AG08395 (cell line): ENCODE measurements at places on chromosomes 11 and 22.
A peak's percentile ranks its signal among the peaks of the same experiment; 100 is the strongest.

DNA sequence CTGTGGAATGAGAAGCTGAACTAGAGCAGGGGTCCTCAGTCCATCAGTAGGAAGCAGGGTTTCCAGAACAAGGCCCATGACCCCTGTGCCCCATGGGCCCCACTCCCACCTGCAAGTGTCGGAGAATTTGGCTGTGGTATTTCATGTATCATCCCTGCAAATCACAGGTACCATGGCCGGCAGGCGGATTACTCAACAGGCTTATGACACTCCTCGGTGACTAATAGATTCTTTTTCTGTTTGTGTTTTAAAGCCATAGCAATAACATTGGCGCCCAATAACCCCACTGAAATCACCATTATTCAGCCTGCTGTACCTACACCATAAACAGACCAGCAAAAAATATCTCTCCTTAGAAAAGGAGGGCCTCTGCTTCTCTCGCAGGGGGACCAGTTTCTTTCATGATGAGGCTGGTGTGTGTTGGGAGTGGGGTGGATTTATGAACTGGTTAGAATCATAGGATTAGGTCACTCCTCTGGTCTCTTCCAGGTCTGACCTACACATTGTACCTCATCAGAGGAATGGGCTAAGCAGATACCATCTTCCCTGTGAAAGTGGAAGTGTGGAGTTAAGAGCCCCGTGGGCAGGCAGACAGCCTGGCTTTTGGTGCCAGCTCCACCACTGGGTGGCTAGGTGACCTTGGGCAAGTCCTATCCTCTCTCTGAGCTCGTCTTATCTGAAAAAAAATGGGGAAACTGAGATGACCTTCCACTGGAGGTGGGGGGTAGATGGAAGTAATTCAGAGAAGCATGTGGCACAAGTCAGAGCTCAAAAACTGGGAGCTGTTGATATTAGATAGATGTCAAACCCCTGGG is 60.2 kb upstream of the WNT11 start:
- peak; percentile 88 for DNase-seq

DNA sequence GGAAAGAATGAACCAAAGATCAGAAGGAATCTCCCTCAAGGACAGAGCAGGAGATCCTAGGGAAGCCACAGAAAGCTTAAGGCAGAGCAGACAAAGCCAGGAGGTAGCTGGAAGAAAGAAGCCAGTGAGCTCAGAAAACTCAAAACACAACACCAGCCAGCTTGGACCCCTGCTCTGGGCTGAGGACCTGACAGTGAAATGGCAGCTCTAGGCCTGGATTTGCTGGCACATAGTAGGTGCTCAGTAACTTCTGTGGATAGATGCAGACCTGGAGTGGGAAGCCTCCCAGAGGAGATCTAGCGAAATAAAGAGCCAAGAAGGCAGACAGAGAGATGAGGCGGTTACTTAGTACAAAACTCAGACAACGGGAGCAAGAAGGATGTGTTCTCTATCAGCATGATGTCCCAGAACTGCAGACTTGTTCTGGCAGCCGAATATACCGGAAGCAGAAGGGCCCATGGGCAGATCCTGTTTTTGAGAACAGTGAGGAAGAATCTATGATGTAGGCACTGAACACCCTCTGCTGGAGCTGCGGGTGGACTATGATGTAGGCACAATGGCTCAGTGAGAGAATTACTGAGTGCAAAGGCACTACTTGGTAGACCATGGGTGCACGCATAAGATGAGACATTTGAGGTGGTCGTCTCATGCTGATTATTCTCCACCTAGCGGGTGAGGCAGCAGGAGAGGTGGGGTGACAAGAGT is 4.8 kb downstream of the ROBO4 start:
- no peak for DNase-seq

DNA sequence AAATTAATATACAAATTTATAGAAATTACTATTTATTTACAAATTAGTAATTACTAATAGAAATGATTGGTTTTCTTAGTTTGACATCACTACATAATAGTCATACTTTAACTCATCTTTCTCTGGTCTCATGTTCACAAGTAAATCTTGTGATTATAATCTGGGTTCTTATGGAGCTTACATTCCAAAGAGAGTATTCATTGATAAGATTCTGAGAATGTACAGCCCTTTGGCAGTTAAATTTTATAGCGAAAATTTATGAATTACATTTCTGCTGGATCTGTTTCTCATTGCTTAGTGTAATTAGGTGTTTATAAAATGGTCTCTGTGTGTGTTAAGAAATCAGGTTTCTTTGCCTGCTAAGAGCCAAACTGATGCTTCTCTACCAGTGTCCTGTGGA is 175.2 kb downstream of the TMEM135 start:
- DNase-seq = no peak

DNA sequence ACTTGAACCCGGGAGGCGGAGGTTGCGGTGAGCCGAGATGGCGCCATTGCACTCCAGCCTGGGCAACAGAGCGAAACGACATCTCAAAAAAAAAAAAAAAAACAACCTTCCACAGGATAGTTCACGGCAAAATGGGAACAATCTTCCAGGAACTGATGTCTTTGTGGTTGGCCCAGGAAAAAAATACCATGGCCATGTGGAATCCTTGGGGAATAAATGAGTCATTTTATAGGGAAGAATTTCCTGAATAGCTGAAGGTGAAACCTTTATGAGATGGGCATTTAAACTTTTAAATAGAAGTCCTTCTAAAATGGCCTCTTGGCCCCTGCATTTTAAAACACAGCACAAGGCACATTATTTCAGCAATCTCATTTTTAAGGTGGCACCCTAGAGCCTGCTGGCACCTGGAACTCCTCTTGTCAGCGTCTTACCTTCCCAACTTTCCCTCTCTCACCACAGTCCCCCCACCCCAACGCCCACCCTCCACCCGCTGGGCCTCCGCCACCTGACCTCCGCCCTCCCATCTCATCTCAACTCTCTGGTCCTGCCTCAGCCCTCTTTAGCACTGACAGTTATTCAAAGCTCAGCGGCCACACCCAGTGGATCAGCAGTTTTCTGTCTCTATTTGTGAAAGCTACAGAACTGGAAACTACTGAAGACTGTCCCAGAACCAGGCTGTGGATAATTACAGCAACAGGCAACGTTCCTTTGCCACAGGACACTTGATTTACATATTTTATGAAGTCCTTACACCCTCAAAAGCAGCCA is 43.1 kb downstream of the SCGB1A1 start:
- DNase-seq = peak; percentile 70

DNA sequence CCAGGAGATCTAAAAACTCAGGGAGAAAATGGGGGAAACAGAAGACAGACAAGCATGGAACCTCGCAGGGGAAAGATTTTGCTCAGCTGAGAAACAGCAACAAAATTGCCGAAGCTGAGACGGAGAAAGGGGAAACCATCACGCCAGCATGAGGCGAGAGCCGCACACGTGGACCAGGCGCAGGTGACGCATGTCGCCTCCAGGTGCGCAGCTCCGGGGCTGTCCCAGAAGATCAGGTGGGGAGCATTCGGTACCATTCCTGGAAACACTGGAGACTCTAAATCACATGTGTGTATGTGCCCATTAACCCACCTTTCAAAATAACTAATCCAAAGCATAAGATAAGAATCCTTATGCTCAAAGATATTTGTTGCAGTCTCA is 121.7 kb downstream of the BRD1 start:
- DNase-seq = no peak

DNA sequence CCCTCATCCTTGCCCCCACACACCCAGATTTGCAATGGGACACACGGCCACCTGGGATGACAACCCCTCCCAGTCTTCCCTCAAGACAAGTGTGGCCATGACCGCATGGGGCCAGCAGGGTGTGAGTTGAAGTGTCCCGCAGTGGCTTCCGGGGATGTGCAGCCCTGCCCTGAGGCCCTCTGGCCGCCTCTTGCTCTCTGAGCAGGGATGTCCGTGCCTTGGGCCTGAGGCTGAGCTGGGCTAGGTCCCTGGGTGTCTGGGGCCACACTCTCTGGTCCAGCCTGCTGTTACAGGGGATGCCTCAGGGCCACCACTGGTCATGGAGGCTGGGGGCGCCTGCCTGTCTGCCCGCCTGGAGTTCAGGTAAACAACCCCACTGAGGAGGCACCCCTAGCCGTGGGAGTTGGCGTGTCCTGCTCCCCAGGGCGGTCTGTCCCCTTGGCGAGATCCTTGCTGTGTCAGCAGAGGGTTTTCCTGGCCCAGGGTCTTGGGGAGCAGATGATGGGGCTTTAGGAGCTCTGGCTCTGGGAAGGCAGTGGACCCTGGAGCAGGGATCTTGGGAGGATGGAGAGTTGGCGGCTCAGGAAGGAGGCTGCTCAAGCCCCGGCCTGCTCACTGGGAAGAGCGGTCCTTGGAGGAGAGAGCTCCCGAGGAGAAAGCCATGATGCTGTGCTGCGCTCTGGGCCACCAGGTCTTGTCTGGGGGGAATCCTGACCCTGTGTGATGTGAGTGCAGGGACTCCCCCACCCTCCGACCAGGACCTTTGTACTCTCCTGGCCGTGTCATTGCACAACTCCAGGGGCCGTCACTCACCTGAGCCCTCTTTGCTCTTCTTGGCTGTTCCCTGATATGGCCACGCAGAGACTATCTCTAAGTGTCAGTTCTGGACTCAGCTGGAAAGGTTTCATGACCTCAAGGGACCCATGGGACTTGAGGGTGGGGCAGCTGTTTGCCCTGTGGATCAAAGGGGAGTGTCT is 67.9 kb downstream of the KCNQ1 start:
- no peak for DNase-seq
